ENCODE measurements at places on chromosomes 6 and 20. TPM values are rescaled to one million over a fixed set of nuclear protein-coding genes. Genes with fewer than 3 reads are reported as not detected.

The MRPS10 gene
- total RNA-seq, result 51.1 TPM

The ZNF311 gene
- 7.5 TPM for total RNA-seq

- no peak for DNase-seq
Measured at GRCh38 chr6:9936551-9936950, 478.3 kb downstream of the TFAP2A start.

DNA sequence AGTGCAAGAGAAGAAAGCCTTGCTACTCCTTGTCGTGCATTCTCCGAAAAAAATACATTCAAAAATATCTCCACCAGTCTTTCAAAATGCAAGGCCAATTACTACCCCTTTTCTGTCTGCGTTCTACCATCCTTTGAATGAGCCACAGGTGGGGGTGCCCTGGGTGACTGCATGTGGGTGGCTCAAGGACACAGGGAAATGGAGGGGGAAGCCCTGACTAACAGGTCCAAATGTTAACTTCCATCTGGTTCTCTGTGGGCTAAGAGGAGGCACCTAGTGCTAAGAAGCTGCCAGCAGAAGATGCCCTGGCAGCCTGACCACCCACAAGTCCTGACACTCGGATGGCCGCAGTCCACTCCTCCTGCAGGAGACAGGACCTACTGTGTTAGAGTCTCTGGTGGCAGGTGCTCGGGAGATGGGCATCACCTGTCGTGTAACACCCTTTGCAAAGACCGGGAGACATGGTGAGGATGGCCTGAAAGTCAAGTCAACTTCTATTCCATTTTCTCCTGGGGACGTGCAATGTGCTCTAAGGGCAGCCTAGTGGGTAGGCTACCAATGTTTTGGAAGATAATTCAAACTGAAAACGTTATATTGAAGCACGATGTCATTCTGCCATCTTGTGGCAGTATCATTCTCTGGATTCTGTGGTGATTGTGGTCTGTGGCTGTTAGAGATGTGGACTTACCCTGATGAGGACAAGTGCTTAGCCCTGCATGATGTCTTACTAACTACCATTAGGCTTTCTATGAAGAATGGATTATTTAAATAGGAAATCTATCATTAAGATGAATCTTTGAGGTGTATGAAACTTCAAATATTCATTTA lies 27.4 kb upstream of the IGF2R start:
- DNase-seq, result no peak

The COL21A1 gene
- 0.18 TPM for total RNA-seq

DNA sequence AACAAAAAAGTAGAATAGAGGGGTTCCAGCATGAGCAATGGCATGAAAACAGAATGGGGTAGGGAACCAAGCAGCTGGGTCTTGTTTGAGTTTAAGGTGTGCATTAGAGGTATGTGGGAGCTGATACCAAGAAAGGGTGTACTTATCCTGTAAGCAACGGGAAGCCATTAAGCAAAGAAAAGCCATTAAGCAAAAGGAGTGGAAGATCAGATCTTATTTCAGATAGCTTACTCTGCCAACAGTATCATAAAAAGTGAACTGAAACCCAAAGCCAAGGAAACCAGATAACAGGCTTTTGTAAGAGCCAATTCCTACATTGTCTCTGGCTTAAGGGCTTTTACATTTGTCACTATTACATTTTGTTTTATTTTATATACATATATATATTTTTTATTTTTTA lies 21.3 kb upstream of the BEND6 start:
- DNase-seq, result no peak

DNA sequence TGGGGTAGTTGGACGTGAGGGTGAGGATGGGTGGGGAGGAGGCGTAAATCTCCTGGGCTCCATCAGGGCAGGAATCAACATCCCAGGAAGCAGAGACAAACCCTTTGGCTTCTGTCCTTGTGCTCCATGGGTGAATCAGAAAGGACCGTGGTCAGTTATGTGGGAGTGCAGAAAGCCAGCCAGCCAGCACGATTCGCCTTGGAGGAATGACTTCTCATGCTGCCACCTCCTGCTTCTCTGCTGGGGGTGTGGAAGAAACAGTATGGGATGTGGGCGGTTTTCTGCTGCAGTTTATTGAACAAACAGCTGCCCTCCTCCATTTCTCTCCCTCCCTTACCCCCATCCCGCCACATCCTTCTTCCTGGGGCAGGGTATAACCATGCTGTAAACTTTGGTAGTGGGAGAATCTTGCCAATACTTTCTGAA lies 214.5 kb downstream of the SOX4 start:
- no peak for DNase-seq
